ENCODE measurements at places on chromosomes 2 and 18.

- no peak for DNase-seq
Measured at GRCh38 chr2:61016392-61017002, 1.0 kb upstream of the PEX13 start.

- DNase-seq = no peak
Measured at GRCh38 chr2:105114551-105114950, 76.7 kb downstream of the MRPS9 start.

DNA sequence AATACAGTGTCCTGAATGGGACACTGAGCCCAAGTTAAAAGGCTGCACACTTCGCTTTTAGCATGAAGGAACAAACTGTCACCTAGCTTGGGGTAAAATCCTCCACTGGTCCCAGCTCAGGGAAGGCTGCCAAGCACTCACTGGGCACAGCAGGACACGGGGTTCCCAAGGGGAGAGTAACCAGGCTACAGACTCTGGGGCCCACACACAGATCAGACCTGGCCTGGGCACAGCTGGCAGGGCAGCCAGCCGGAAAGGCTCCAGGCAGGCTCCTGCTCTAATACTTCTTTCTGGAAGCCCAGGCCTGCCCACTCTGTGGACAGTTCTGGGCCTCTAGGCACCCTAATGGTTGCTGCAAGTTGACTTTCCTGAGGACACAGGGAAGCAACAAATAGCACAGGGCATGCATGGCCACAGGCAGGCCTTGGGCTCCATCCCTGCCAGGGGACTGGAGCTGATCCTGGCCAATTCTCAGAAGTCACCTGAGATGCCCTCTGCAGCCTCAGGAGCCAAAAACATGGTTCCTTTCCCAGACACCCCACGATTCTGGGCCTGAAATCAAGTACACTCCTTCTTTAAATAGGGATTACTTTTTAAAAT lies 18.7 kb upstream of the SULT1C3 start:
- DNase-seq = no peak

- no peak for DNase-seq
Measured at GRCh38 chr18:55256226-55256928, 297.1 kb upstream of the CCDC68 start.

Data from progenitor cell of endocrine pancreas (in vitro differentiated cells).